ENCODE measurements at places on chromosomes 12 and 14.

GRCh38 chr14:24852312-24853060 lies 197.5 kb downstream of the STXBP6 start:
- DNase-seq, result no peak

GRCh38 chr14:20191396-20191795 lies 700 bp downstream of the OR11G2 start:
- DNase-seq, result no peak

DNA sequence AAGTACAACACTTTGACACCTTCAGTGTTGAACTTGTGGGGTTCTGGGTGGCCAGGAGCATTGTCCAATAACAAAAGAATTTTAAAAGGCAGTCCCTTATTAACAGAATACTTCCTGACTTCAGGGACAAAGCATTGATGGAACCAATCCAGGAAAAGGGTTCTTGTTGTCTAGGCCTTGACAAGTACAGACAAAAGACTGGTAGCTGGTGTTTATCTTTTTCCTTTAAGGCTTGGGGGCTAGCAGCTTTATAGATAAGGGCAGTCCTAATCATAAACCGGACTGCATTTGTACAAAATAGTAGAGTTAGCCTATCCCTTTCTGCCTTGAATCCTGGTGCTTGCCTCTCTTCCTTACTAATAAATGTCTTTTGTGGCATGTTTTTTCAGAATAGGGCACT lies 27.4 kb downstream of the FAM177A1 start:
- no peak for DNase-seq

DNA sequence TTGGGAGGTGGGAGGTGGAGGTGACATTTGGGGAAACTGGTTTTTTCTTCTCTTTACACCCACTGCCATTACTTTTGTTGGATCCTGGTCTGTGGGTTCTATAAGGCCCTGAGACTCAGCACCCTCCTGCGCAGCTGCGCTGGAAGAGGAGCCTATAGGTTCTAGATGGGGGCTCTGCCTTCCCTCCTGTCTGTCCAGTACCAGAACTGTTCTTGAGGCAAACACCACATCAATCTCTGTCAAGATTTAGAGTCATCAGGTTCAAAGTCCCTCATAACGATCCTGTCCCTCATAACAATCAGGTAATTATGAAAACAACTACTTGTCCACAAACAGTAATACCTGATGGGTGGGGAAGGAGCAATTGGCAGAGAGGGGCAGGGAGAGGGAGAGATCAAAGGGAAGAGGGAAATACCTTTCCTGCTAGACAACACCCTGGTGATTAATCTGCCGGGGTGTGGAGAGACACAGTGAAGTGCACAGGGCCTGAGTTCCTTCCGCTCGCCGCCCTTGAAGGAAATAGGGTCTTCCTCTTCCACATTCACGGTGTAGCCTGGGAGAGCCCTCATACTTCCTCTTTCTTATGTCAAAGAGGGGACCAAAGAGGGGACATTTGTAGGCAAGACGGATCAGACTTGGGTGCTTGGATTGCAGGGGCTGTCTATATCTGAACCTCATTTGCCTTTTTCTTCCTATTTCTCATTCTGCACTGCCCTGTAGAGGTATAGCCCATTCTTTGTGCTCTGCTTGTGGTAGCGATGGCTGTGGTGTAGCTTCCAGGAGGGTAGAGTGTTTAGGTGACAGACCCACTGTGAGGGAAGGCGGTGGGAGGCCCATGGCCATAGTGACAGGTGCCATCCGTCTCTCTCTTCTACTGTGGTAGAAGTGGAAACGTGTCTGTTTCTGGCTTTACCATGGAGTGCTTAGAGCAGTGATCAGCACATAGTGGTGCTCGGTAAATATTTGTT lies 12.6 kb downstream of the GPRC5A start:
- DNase-seq, result no peak

DNA sequence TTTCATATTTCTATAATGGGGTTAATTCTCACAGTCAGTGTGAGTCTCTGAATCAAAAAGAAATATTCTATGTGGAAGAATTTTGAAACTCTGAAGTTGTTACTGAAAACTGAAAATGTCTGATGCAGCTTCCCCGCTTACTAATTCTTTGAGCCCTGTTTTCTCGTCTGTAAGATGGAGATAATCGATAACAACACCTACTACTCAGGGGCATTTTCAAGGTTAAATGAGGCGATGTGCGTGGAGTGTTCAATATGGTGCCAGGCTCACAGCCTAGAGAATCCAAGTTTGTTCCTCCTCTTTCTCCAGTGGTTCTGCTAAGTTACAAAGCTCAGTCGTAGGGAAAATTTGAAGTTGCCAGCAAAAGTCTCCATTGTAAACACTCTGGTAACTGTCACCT lies 391.4 kb downstream of the FUT8 start:
- DNase-seq, result no peak

- DNase-seq, result no peak
Observed at GRCh38 chr14:76591266-76591665, 170.0 kb upstream of the VASH1 start.

DNA sequence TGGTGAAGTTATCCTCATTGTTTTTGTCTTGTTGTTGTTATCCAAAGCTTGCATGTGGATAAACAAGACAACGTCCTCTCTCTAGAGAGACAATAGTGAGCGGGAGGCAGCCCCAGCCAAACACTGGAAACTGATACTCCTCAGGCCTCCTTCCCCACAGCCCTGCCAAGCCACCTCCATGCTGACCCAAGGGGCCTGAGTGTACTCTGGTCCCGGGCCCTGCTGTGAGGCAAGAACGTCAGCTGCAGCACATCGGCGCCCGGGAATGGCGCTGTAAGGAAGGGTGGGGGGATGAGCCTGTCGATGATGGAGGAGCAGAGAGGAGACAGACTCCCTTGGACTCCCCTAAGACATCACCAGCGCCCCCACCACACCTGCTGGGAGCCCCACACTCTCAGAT lies 83.6 kb downstream of the ANO2 start:
- no peak for DNase-seq

- DNase-seq, result peak; percentile 80
Observed at GRCh38 chr14:54366736-54367735, 29.8 kb upstream of the CDKN3 start.

DNA sequence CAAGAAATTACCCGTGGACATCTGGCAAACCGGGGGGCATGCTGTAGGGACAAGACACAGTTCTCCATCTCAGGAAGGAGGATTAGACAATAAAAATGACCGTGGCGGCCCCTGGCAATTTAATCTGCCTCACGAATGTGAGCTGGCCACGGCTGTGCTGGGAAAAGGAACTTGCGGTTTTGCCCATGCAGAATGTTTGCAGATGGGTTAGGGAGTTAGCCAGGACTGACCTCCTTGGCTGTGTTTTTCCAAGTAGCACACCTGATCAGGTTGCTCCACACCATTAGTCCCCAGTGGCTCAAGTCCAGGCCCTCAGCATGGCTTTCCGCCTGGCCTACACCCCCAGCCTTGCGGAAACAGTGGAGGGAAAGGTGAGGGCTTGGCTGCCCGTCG lies 20.8 kb downstream of the TPCN1 start:
- DNase-seq, result no peak

GRCh38 chr12:65894624-65895390 lies 70.5 kb downstream of the HMGA2 start:
- no peak for DNase-seq

DNA sequence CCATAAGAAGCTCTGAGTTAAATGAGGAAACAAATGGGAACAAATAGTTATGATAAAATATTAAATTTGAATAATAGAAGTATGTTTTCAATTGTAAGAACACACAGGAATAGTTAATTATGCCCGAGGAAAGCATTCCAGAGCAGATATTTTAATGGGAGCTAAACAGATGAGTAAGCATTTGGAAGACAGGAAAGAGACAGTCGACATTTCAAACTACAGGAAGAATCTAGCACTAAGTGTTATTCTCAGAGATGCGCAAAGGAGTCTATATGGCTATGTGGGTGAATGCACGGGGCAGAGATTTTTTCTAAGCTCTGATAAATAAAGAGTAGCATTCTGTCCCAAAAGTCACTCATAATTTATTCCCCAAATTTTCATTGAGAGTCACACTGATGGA lies 64.5 kb upstream of the SSTR1 start:
- DNase-seq, result no peak

GRCh38 chr12:27624586-27624985 lies 71.7 kb upstream of the REP15 start:
- no peak for DNase-seq

DNA sequence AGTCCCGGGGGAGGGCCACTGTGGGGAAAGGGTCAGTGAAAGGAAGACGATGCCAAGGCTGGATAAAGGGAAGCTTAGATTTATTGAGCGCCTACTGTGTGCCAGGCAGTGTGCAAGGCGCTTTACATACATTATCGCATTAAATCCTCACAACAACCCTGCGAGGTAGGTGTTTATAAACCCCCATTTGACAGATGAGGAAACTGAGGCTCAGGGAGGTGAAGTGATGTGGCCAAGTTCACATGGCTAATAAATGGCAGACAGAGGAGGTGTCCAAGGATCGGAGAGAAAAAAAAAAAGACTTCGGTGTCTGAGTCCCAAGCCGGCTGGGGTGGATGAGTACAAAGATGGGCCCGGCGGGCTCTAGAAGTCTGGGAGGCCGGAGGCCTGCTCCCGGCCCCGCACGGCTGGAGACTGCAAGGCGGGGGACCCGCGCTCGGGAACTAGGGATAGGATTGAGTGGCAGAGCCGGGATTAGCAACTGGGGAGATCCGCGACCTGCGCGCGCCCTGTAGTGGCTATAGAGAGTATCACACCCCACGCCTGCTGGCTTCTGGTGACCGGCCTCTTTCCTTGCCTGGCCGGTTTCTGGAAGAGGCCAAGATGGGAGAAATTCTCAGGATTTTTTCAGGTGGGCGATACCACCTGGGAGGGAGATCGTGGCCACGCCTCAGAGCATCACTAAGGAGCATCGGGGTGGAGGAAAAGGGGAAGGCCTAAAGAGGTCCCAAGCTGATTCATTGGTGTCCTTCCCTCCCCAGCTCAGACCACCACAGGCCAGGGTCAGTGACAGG lies 3.9 kb downstream of the DDN start:
- peak; percentile 77 for DNase-seq

DNA sequence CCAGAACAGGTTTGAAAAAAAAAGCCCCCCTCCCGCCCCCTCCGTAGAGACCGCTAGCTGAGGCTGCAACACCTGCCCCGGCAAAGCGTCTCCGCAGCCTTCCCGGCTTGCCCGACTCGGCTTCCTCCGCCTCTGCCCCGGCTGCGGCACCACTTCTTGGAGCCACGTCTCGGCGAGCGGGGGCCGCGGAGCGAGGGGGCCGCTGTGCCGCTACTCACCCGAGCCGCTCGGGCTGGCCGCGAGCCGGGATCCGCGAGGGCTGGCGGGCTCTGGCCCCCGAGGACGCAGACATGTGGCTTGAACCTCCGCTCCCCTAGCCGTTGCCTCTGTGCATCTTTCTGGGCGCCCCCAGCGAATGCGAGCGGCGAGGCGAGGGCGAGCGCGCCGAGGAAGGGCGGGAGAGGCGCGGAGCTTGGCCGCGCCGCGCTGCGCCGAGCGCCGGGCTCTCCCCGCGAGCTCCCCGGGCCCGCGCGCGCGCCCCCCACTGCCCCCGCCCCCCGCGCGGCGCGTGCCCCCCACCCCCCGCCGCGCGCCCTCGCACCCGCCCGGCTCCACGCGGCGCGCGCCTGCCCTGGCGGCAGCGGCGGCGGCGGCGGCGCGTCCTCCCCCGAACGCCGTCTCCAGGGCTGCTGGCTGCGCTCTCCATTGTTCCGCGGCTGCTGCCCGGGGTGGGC lies 249.5 kb downstream of the APAF1 start:
- DNase-seq, result peak; percentile 53

DNA sequence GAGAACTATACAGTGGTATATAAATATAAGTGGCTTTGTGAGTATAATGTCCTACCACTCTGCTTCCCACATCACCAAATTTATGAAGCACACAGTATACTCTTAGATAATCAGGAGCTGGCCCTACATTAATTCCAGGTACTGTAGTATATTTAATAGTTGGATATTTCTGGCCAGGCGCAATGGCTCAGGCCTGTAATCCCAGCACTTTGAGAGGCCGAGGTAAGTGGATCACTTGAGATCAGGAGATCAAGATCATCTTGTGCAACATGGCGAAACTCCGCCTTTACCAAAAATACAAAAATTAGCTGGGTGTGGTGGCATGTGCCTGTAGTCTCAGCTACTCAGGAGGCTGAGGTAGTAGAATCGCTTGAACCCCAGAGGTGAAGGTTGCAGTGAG lies 104.0 kb downstream of the FOXA1 start:
- no peak for DNase-seq

GRCh38 chr14:31949709-31950108 lies 127.4 kb upstream of the ARHGAP5 start:
- no peak for DNase-seq

- no peak for DNase-seq
Observed at GRCh38 chr12:14303661-14304155, 61.8 kb upstream of the ATF7IP start.

DNA sequence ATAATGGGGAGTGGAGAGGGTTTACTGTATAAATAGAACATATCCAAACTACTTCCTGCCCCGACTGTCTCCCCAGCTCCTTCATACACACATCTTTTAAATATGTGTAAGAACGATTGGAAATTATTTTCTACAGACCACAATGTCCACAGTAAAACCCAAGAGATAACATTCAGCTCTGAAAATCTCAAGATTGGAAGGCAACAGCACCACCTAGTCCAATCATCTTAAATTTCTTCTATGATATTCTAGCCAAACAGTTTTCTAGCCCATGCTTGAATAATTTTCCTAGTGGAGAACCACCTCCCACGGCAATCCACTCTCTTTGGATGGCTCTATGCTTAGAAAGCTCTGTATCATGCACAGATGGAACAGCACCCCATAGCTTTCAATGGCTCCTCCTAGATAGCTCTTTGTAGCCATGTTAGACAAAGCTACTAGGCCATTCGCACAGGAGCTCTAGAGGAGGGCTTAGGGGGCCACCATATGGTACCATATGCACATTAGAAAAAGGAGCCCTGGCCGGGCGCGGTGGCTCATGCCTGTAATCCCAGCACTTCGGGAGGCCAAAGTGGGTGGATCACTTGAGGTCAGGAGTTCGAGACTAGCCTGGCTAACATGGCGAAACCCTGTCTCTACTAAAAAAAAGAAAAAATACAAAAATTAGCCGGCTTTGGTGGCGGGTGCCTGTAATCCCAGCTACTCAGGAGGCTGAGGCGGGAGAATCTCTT lies 18.1 kb downstream of the VDR start:
- DNase-seq, result peak; percentile 73

DNA sequence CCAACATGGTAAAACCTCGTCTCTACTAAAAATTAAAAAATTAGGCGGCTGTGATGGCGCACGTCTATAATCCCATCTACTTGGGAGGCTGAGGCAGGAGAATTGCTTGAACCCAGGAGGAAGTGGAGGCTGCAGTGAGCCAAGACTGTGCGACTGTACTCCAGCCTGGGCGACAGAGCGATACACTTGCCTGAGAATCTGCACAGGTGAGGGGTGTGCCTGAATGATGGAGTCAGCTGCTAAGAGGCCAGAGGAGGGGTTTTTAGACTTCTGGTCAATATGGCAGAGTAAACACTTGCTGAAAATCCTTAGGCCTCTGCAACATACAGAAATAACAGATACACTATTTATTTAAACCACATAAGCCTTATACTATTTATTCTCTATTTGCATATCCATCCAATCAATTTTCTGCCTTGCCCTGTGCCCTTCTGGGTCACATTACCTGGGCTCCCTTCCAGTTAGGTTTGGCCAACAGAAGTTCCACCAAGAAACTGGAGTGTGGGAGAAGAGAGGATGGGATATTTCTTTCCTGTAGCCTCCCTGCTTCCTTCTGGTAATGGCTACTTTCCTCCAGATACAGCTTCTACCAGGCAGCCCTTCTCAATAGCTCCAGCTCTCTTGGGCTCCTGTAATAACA lies 117.6 kb downstream of the EFCAB11 start:
- DNase-seq, result no peak

All from NCI-H524 (cell line).